Right atrium auricular region (tissue), 2 donors: ENCODE measurements at places on chromosomes 11 and 22. TPM values are rescaled to one million over a fixed set of nuclear protein-coding genes. Genes with fewer than 3 reads are reported as not detected.

DNA sequence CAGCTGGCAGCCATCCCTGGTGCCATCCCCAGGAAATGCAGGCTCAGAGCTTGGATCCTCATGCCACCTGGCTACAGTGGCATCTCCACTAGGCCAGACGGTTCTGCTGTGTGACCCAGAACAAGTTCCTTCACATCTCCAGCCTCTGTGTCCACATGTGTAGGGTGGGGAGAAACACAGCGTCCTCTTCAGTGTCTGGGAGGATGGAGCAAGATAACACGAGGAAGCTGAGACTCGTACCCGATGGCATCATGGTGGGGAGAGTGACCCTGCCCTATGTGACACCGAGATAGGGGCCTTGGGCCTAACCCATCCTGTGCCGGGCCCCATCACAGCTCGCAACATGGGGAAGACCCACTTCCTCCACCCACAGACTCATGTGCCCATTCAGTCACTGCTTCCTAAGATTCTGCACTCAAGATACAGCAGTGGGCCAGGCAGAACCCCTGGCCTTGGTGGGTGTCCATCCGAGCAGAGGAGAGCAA lies 78.5 kb downstream of the MORC2 start:
- no peak for DNase-seq

- DNase-seq, result no peak
Observed at GRCh38 chr11:128508770-128509510, 78.4 kb downstream of the ETS1 start.

DNA sequence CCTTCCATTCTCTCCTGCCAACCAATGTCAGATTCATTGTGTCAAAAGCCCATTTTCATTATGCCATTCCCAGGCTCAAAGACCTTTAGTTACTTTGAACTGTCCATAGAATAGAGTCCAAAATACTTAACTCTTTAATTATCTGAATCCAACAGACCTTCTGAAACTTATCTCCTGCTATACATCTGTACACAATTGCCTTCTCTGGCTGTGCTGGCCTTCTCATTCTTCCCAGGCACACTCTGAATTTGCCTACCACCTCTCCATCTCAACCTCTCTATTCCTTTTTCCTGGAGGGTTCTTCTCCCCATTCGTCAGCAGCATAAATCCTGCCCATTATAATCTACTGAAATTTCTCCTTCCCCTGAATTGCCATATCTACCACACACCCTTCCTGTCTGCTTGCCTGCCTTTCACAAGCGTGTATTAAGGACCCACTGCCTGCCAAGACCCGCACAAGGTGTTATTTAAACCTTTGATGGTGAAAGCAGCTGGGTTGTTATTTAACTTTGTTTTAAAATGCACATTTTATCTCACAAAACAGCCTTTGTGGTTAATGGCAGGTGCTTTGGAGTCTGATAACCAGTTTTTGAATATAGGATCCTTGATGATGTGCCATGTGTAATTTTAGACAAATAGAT lies 125.9 kb downstream of the CCDC81 start:
- DNase-seq, result no peak

The QSER1 gene
- 23.7 TPM for total RNA-seq
